Stimulated activated CD4-positive, alpha-beta T cell treated with anti-CD3 and anti-CD28 coated beads, TNF-alpha, amount 100 ng/mL, for 4 hours (primary cell): ENCODE measurements at places on chromosomes 4 and X.

DNA sequence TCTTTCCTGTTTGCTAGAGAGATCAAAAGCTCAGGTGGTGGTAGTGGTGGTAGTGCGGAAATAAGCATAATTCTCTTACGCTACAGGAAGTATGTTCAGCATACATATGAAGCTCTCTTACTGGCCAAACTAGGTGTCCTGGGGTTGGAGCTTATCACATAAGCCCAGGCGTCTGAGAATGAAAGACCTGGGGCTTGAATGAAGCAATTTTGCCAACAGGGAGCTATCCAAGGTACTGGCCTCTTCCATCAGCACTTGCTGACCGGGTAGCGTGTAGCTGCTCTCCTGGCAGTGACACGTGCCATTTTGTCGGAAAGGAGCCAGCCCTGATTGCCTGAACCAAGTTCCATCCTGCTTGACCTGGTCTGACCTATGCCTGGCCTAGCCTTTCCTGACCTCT is 65.9 kb upstream of the HPF1 start:
- DNase-seq, result no peak

DNA sequence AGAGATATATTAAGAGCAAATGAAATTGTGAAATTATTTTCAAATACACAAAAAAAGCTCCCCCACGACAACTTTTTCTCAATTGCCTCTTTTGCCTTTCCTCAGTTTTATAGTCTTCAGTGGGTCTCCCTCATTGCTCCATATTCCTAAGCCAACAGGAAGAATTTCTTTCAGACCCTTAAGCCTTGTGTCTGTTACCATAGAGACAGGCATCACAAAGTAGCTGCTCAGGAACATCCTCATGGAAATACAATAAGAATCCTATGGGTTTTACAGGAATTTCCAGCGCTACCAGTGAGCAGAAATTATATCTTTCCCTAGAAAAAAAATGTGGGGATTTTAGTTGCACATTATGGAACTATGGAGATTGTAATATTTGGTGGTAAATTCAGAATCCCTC is 121.9 kb upstream of the DMD start:
- DNase-seq, result no peak

- no peak for DNase-seq
These were observed 26.7 kb downstream of the SULT1E1 start for GRCh38 chr4:69833251-69833650.

- no peak for DNase-seq
These were observed 36.8 kb upstream of the TNIP3 start for GRCh38 chr4:121200795-121201472.

DNA sequence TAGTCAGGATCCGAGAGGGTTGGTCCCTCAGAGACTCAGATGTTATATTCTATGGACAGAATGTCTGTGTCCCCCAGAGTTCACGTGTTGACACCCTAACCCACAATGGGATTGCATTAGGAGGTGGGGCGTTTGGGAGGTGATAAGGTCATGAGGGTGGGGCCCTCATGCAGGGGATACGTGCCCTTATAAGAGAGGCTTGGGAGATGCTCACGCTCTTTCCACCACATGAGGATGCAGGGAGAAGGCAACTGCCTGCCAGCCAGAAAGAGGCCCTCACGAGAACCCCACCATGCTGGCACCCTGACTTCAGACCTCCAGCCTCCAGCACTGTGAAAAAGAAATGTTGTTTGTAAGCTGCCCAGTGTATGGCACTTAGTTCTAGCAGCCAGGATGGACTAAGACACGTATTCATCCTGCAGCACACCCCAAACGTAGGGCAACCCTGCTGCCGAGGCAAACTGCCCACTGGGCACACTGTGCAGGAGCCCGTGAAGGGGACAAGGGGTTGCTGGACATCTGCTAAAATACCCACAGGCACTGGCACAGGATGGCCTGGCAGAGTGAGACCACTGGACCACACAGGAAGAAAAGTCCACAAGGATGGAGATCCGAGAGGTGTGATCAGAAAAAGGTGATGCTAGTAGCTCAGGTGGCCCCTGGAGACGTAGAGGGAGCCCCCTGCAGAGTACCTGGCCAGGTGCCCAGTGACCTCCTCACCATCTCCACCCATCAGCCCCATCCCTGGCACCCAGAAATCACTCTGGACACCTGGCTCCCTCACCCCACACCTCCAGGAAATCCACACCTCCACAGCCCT is 62.7 kb downstream of the HTRA3 start:
- no peak for DNase-seq

DNA sequence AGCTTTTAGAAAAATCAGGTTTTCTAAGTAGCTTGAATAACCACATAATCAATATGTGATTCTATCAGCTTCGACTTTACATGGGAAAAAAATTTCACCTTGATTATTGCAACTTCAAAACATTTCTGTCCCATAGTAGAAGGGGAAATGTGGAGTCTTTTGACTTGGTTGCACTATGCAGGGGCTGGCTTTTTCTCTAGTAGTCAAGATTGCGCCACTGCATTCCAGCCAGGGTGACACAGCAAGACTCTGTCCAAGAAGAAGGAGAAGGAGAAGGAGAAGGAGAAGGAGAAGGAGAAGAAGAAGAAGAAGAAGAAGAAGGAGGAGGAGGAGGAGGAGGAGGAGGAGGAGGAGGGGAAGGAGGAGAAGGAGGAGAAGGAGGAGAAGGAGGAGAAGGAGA is 84.9 kb downstream of the MAML3 start:
- no peak for DNase-seq

GRCh38 chr4:142579443-142579842 is 266.7 kb downstream of the INPP4B start:
- no peak for DNase-seq

DNA sequence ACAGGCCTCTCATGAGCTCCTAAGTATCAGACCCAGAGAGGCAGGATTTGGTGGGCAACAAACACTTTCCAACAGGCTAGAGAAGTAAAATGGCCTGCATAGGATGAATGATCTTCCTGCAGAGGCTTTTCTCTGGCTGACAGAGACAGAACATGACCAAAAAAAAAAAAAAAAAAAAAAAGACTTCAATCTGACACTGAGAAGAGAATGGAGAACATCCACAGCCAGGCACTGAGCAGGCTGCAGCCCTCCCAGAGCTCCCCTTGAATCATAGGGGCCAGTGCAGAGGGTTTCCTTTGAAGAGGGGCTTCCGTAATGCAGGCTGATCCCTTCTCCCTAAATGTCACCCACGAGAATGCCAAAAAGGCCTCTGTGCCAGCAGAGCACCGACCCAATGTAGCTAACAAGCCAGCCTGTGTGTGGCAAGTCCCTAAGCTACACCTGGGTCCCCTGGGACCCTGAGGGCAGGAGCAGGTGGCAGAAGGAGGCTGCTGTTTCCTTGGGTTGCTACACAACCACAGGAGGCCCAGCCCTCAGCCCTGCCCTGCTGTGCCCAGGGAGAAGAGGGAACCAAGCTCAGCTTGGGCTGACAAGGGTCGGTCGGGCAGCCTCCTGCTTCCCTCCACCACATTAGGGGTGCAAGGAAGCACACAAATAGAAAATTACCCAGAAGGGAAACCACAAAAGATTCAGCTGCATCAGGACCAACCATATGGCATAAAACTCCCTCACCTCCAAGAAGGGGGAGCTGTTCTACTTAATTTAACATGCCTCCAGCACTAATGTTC is 55.6 kb downstream of the MAP7D2 start:
- DNase-seq, result no peak

DNA sequence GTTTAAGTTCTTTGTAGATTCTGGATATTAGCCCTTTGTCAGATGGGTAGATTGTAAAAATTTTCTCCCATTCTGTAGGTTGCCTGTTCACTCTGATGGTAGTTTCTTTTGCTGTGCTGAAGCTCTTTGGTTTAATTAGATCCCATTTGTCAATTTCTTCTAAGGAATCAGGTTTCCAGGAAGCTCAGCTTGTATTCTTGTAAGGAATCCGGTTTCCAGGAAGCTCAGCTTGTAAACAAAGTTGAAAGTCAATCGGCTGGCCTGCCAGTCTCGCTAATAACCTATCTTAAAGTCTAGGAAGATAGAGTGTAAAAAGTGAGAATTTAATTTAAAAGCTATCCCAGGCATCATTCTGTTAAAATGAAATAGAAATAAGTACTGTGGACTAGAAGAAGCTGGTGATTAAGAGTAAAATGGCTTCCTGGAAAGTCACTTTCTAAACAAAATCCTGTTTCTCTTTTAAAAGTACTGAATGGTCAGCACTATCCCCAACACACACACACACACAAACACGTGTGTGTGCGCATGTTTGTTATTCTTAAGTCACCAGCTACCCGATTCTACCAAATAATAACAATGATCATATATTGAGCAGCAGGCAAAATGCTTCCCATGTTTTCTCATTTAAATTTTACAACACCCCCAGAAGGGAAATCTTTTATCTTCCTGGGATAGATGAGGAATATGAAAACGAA is 171.7 kb downstream of the PAPSS1 start:
- no peak for DNase-seq

- DNase-seq, result no peak
These were observed 32.8 kb upstream of the FGF2 start for GRCh38 chr4:122793811-122794210.

DNA sequence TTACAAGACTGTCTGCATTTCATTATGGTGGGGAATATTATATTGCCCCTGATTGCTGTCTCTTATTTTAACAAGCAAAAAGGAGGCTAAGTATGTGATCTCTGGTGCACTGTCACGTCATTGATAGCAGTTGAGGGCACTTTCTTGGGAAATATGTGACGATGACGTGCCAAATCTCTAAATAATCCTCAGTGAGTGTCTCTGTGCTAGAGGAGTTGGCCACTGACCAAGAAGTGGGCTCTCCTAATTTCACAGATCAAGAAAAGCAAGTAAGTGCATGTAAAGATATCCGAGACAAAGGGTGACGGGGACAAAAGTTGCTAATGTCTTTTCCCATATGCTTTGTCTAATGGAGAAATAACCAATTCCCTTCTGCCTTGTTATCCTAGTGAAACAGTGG is 487.4 kb upstream of the TENM3 start:
- no peak for DNase-seq

GRCh38 chr4:105509291-105509690 is 35.4 kb upstream of the PPA2 start:
- no peak for DNase-seq

- no peak for DNase-seq
These were observed 475.6 kb upstream of the FTHL17 start for GRCh38 chrX:31547416-31547815.

DNA sequence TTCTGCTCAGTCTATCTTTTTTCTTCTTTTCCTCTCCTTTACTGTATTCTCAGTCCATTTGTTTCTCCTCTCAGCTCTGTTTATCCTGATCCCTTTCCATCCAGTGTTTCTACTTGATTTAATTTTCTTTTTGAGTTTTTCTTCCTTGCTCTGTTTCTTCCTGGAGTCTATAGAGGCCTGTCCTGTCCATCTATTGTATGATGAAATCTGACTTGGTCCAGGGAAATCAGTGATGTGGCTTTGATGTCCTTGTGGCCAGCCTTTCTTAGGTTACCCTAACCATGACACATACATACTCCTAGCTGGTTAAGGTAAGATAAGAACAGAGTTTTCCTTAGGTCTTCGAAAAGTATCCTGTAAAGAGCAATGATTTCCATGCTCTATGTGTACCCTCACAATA is 89.3 kb upstream of the LNX1 start:
- no peak for DNase-seq

DNA sequence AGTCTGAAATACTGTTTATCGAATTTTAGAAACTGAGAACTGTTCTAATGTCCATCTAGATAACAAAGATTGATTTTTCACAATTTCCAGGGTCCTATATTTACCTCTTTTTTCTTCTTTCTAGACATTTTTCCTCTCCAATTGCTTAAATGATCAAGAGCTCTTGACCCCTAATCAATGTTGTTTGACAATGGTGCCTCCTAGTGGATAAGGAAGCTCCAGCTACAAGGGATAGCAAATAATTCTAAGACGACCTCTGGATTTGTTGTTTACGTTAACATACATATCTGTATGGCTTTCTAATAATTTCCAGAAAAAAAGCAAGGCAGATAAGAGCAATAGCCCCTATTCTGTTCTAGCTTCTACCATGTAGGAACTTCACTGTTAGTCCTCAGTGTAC is 35.8 kb downstream of the GPR82 start:
- no peak for DNase-seq

- DNase-seq, result no peak
These were observed 33.8 kb downstream of the RBBP7 start for GRCh38 chrX:16836371-16836770.

- DNase-seq, result no peak
These were observed 3.0 kb downstream of the NFKB1 start for GRCh38 chr4:102503831-102504786.

DNA sequence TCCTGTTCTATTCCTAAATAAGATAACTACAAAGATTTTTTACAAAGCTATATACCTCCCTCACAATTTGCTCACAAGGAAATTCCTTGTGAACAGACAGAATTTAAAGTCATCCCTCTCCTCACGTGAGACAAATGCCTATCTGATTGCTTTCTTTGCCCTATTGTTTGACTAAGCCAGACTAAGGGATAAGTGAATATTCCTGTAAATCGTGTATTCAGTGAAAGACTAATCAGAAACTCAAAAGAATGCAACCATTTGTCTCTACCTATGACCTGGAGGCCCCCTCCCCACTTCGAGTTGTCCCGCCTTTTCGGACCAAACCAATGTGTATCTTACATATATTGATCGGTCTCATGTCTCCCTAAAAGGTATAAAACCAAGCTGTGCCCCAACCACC is 15.3 kb upstream of the ZBTB33 start:
- DNase-seq, result no peak

DNA sequence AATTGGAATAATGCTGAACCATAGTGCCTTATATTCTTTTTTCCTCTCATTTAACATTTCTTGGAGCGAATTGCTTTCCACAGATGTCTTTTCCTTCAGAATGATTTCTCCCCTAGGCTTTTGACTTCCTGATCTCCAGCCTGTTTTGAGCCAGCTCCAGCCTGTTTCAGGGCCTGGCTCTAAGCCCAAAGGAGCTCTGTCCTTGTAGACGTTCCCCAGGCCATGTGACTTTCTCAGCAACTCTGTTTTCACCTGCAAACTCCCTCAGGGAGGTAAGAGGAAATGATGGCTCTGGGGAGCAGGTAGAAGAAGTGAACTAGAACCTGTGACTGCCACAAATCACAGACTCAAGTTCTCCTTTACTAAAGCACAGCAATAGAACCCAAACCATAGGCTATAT is 89.1 kb downstream of the AKAP4 start:
- no peak for DNase-seq

- DNase-seq, result no peak
These were observed 26.0 kb downstream of the AFM start for GRCh38 chr4:73507541-73507940.

DNA sequence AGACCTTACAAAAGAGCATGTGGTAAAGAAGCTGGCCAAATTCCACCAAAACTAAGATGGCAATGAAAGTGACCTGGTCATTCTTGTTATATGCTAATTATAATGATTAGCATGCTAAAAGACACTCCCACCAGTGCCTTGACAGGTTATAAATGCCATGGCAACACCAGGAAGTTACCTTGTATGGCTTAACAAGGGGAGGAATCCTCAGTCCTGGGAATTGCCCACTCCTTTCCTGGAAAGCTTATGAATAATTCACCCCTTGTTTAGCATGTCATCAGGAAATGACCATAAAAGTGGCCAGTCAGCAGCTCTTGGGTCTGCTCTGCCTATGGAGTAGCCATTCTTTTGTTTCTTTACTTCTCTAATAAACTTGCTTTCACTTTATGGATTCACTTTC is 87.9 kb downstream of the UPRT start:
- DNase-seq, result no peak

- no peak for DNase-seq
These were observed 395.6 kb upstream of the DIPK2B start for GRCh38 chrX:45596188-45596808.
